ENCODE measurements at places on chromosomes 4 and X. TPM values are rescaled to one million over a fixed set of nuclear protein-coding genes. Genes with fewer than 3 reads are reported as not detected.

FABP2 gene
- polyA plus RNA-seq, result not detected

SLITRK4 gene
- polyA plus RNA-seq, result 1.7 TPM

SCML2 gene
- 3.9 TPM for polyA plus RNA-seq

ZFP92 gene
- polyA plus RNA-seq, result 0.73 TPM

TLL1 gene
- polyA plus RNA-seq, result 0.29 TPM

GPR82 gene
- polyA plus RNA-seq, result not detected

C4orf36 gene
- polyA plus RNA-seq, result 1.0 TPM

CFP gene
- polyA plus RNA-seq, result 1.1 TPM

CT55 gene
- polyA plus RNA-seq, result not detected

CCNA2 gene
- polyA plus RNA-seq, result 16.8 TPM

TSPYL2 gene
- 49.9 TPM for polyA plus RNA-seq

FGA gene
- 1.9 TPM for polyA plus RNA-seq

CT47B1 gene
- polyA plus RNA-seq, result not detected

PRR32 gene
- not detected for polyA plus RNA-seq

IL3RA gene
- polyA plus RNA-seq, result 2.9 TPM

Measured in brain (organoid and tissue), 16 donors.